ENCODE measurements at places on chromosomes 3 and 15. TPM values are rescaled to one million over a fixed set of nuclear protein-coding genes. Genes with fewer than 3 reads are reported as not detected.

The CNTN4 gene
- not detected for total RNA-seq

DNA sequence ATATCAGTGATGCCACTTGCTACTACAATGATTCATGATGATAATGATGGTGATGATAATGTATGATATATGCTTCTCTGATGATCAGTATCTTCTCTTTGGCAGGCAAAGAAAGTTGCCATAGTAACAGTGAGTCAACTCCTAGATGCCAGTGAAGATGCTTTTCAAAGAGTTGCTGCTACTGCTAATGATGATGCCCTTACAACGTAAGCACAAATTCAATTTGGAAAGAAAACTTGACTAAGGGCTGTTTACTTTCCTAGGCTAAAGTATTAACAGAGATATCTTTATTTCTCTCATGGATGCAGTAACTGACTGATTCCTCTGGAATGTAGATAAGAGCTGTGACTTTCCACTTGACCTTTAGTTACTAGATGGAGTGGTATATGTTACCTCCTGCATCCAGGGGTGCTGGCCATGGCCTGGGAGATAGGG lies 27.8 kb downstream of the ADGRG7 start:
- H3K27ac ChIP-seq: no peak overlapping the region
- DNase-seq: no peak

The ANKRD34C gene
- not detected for total RNA-seq

The TRAIP gene
- 21.0 TPM for total RNA-seq

GRCh38 chr15:83112233-83112955 lies 4.9 kb downstream of the TM6SF1 start:
- H3K27ac ChIP-seq: no peak overlapping the region
- H3K36me3 ChIP-seq: peaks cover 51% of the 10 kb centered on the region
- DNase-seq: no peak

The MINAR1 gene
- 0.38 TPM for total RNA-seq

GRCh38 chr15:47496343-47497185 lies 220.7 kb upstream of the SEMA6D start:
- no peaks in the 10 kb centered on the region for H3K4me1 ChIP-seq
- DNase-seq: no peak
- no peaks in the 10 kb centered on the region for H3K36me3 ChIP-seq
- H3K4me3 ChIP-seq: no peak overlapping the region
- no peaks in the 10 kb centered on the region for H3K27me3 ChIP-seq
- no peak overlapping the region for H3K27ac ChIP-seq

The ACTC1 gene
- not detected for total RNA-seq

- no peak for DNase-seq
- H3K4me3 ChIP-seq: no peak overlapping the region
- H3K27me3 ChIP-seq: peaks cover 5% of the 10 kb centered on the region
- no peaks in the 10 kb centered on the region for H3K36me3 ChIP-seq
- H3K27ac ChIP-seq: no peak overlapping the region
These were observed 201.6 kb upstream of the GOLGA6L4 start for GRCh38 chr15:84033793-84034553.

Data from activated CD4-positive, alpha-beta memory T cell treated with anti-CD3 and anti-CD28 coated beads, Interleukin-2, amount 10 ng/mL, durations not matched to agents 7 days and 5 days (primary cell).